CD4-positive, alpha-beta T cell (primary cell): ENCODE measurements at places on chromosomes 4 and X.

- DNase-seq: no peak
Measured at GRCh38 chr4:77045490-77045889, 30.3 kb downstream of the CCNI start.

GRCh38 chr4:16443504-16444088, 217.3 kb upstream of the TAPT1 start:
- DNase-seq: no peak

DNA sequence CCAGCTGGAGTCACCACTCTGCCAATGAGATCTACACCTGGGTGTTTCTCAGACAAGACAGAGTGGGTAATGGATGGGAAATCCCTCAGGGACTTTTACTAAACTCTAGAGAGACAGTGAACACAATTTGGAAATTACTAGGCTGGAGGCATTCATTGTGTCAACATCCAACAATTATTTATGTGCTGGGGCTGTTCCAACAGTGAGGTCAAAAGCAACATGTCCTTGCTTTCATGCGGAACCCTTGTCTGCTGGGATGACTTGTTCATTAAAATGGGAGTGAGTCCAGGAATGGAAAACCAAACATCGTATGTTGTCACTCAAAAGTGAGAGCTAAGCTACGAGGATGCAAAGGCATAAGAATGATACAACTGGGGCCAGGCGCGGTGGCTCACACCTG, 54.0 kb downstream of the DRD5 start:
- DNase-seq: no peak

DNA sequence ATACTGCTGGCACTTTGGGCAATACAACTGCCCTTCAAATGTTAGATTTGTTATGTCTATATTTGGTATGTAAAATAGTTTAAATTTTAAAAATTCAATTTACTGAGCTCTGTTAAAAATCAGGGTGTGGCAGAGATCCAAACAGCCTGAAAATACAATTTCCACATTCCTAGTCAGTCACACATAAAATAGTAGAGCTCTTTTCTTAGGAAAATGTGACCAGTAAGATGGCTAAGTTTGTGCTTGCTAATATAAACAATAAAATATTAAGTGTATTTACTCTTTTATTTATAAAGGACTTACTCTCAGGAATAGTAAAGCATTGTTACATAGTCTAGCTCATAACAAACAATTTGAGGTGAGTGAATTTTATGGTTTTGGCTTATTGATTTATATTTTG, 200.2 kb downstream of the DKK2 start:
- DNase-seq: no peak

GRCh38 chr4:136909626-136910025, 622.7 kb downstream of the PCDH18 start:
- DNase-seq: no peak

- DNase-seq: no peak
Measured at GRCh38 chr4:152572417-152573086, 36.7 kb upstream of the FBXW7 start.

DNA sequence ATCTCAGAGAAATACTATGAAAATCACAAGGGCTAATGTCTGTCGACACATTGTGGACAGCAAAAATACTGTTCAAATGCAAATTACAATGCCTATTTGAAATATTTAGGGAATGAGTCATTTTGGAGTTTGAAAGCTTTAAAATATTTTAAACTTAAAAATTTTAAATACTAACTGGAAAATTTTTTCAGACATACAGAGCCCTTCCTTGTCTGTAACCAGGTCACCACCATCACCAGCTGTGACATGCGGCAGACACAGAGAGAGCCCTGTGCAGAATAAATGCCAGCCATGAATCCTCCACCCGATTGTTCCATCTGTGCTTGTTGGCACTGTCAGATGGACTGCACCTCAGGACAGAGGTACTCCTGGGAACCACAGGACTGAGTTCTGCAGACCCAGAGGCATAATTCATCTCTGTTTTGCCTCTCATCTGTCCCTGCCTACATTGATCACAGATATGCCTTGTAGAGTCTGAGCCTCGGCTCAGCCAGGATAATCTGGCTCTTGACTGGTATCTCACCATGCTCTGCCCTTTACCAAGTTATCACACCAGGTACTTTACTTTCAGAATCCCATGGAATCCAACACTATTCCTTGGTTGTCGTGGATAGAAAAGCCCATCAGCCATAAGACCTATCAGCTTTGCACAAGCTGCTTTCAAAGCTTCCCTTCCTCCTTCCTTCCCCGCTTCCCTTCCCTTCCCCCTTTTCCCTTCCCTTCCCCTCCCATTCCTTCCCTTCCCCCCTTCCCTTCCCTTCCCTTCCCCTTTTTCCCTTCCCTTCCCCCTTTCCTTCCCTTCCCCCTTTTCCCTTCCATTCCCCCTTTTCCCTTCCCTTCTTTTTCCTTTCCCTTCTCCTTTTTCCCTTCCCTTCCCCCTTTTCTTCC, 67.2 kb downstream of the TBC1D9 start:
- DNase-seq: no peak

- no peak for DNase-seq
Measured at GRCh38 chrX:40449956-40450706, 130.6 kb upstream of the ATP6AP2 start.

DNA sequence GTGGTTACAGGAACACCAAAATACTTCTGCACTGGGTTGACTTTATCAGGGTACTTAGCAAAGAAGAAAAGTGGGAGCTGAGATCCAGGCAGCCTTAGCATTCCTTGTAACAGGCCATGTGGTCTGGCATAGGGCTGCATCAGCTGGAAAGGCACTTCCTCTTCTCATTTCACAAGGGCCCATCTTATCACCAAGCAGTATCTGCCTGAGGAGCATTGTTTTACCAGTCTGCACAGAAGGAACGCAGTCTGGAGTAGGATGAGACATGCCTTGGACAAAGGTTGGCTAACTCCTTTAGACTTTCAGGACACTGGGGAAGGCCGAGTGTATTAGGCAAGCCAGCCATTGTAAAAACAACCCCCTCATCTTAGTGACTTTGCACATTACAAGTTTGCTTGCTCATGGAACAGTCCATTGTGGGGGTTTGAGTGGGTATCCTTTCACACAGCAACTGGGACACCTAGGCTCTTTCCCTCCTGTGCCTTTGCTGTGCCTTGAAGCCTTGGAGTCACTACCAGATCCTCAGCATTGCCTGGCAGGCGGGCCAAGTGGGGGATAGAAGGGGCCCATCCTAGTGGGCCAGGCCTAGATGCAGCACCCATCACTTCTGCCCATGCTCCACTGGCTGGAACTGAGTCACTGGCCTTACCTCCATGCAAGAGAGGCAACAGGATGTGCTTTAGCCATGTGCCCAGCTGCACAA, 4.6 kb downstream of the SUV39H1 start:
- no peak for DNase-seq

DNA sequence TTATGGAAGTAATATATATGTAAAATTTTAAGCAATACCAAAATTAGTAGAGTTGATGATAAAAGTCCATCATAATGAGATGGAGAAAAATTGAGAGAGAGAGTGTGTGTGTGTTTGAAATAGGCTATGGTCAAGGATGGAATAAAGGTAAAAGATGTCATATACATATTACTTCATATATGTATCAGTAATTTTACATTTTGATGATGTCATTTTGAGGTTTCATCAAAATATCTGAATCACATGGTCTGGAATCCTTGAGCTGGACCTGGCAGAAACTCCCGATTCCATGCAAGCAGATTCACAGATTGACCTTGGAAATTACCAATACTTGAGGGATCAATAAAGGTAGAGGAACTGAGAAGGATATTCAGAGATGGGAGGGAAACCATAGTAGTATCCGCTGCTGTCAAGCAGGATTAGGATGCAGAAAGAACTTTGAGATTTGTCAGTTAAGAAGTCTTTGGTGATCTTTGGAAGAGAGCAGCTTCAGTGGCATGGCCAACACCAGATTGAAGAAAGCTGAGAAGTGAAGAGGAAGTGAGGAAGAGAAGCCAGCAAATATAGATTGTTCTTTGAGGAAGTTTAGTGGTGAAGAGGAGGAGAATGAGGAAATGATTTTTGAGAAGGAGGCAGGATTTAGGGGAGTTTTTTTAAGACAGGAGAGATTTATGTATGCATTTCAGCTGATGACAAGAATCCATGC, 21.5 kb downstream of the DNAAF6 start:
- no peak for DNase-seq
